Uterus (tissue), 4 donors: ENCODE measurements at places on chromosomes 2 and 18. TPM values are rescaled to one million over a fixed set of nuclear protein-coding genes. Genes with fewer than 3 reads are reported as not detected.

Gene SERPINB12
- total RNA-seq = not detected

Gene TRABD2A
- total RNA-seq = 0.14 TPM

Gene FBXO36
- 2.6 TPM for total RNA-seq

Gene AQP12A
- not detected for total RNA-seq

Gene IL36B
- total RNA-seq = not detected

Gene PROC
- total RNA-seq = 0.21 TPM

Gene WNT10A
- total RNA-seq = 0.97 TPM

GRCh38 chr2:22444281-22444680 is 940.7 kb upstream of the KLHL29 start:
- no peak for DNase-seq
- no peaks in the 10 kb centered on the region for H3K4me1 ChIP-seq
- no peak overlapping the region for H3K27ac ChIP-seq
- no peak overlapping the region for H3K4me3 ChIP-seq

DNA sequence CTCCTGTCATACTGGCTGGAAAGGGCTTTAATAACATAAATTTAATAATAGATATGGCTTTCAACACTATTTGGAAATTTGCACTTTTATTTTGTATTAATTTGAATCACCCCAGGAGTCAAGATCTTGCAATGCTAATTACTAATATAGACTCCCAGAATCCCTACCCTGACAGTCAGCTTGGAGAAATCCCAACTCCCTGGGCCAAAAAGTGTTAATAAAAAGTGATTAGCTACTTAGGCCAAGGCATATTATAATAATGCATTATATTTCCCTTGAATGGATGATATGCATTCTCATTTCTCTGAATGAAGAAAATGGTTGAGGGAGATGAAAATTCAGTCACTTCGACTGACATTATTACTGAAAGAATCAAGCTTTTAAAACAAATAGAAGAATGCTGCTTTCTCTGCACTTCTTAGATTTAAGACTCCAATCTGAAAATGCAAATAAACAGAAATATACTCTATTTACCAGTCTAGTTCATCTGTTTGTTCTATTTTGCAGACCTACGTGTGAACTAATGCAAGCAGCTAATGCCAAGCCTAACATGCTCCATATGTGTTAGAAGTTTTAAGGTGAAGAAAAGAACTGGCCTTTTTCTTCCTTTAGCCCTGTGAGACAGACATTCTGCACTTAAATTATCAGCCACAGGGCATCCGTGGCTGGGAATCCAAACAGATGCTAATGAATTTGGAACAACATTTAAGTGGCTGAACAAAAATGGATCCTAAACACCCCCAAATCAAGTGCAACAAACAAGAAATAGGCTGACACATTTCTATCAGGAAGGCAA is 33.9 kb upstream of the INSIG2 start:
- no peak for DNase-seq
- H3K36me3 ChIP-seq = no peaks in the 10 kb centered on the region
- no peak overlapping the region for H3K27ac ChIP-seq
- no peaks in the 10 kb centered on the region for H3K27me3 ChIP-seq

DNA sequence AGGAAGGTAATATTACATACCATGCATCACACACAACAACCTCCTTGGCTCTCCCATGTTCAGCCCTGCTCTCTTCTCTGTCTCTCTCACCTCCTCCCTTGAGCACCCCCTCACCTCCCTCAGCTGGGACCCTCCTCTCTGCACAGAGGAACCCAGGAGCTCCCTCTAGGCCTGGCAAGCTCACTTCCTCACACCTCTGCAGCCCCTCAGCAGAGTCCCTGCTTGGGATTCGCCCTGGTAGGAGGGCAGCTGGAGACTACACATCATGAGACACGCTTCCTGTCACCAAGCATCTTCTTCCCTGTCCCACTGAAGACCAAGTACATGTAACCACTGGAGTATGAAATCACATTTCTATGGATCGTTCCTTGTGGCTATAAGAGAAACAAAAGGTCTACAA is 51.0 kb downstream of the ADD2 start:
- H3K36me3 ChIP-seq = no peaks in the 10 kb centered on the region
- H3K4me3 ChIP-seq = no peak overlapping the region
- H3K4me1 ChIP-seq = no peaks in the 10 kb centered on the region

DNA sequence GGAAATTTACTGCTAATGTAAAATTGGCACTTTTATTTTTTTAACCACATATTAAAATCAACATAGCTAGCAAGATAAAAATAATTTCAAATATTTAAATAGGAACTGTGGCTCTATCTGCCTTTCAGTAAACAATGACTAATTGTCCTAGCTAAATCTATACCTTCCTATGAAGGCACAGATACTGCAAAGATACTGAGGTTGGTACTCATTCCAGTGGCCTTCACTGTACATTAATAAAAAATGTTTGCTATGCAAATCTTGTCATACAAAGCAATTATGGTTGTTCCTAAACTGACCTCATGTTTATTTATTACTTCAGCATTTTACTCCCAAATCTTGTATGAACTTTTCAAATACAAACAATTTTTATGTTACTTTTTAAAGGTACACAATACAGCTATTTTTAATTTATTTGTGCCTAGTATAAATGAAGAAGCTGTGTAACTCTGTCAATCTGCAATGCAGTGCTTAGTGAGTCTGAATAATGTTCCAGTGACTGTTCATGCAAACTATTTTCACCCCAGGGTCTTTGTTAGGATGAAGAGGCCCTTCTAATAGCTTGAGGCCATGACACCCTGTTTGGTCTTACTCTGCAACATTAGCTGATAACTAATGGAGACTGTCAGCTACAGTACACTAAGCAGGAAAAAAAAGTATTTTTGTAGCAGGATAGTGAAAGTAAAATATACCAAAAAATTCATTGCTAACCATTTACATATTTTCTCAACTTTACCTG is 9.3 kb upstream of the ERBB4 start:
- no peaks in the 10 kb centered on the region for H3K36me3 ChIP-seq
- no peak overlapping the region for H3K4me3 ChIP-seq
- no peaks in the 10 kb centered on the region for H3K4me1 ChIP-seq
- no peak for DNase-seq
- no peak overlapping the region for H3K27ac ChIP-seq
- no peaks in the 10 kb centered on the region for H3K27me3 ChIP-seq

DNA sequence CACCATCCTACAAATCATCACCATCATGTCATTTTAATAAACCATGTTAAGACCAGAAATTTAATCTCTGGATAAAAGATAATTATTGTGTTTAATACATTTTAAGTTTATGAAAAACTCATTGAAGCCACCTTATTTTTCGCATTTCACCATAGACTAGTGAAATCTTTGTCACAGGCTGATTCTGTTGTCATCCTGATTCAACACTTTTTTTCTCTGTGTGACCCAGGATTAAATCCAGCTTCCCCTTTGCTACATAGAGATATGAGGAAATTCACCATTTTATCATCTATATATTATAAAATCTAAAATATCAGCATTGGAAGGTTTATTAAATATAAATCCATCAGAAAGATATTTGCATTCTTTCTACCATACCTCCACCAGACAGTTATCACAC is 29.2 kb upstream of the MRO start:
- no peak overlapping the region for H3K27ac ChIP-seq
- H3K36me3 ChIP-seq = no peaks in the 10 kb centered on the region
- no peaks in the 10 kb centered on the region for H3K27me3 ChIP-seq

GRCh38 chr2:216606551-216607276 is 26.5 kb upstream of the IGFBP2 start:
- H3K4me3 ChIP-seq = no peak overlapping the region
- no peaks in the 10 kb centered on the region for H3K27me3 ChIP-seq
- no peaks in the 10 kb centered on the region for H3K36me3 ChIP-seq
- no peaks in the 10 kb centered on the region for H3K4me1 ChIP-seq
- H3K27ac ChIP-seq = no peak overlapping the region

GRCh38 chr18:46415532-46416252 is 241.3 kb downstream of the LOXHD1 start:
- no peaks in the 10 kb centered on the region for H3K27me3 ChIP-seq
- no peaks in the 10 kb centered on the region for H3K36me3 ChIP-seq
- H3K4me3 ChIP-seq = no peak overlapping the region
- no peaks in the 10 kb centered on the region for H3K4me1 ChIP-seq
- no peak overlapping the region for H3K27ac ChIP-seq

- H3K4me1 ChIP-seq = no peaks in the 10 kb centered on the region
- no peaks in the 10 kb centered on the region for H3K36me3 ChIP-seq
- DNase-seq = no peak
- no peak overlapping the region for H3K4me3 ChIP-seq
- H3K27me3 ChIP-seq = no peaks in the 10 kb centered on the region
- H3K27ac ChIP-seq = no peak overlapping the region
Measured at GRCh38 chr2:150063432-150063889, 424.0 kb downstream of the RND3 start.

- H3K4me3 ChIP-seq = no peak overlapping the region
- H3K36me3 ChIP-seq = no peaks in the 10 kb centered on the region
- no peaks in the 10 kb centered on the region for H3K27me3 ChIP-seq
- no peak overlapping the region for H3K27ac ChIP-seq
- H3K4me1 ChIP-seq = no peaks in the 10 kb centered on the region
Measured at GRCh38 chr2:158542577-158542976, 85.8 kb downstream of the PKP4 start.

GRCh38 chr2:213991453-213992108 is 419.3 kb upstream of the VWC2L start:
- H3K36me3 ChIP-seq = no peaks in the 10 kb centered on the region
- H3K27me3 ChIP-seq = no peaks in the 10 kb centered on the region
- DNase-seq = no peak

DNA sequence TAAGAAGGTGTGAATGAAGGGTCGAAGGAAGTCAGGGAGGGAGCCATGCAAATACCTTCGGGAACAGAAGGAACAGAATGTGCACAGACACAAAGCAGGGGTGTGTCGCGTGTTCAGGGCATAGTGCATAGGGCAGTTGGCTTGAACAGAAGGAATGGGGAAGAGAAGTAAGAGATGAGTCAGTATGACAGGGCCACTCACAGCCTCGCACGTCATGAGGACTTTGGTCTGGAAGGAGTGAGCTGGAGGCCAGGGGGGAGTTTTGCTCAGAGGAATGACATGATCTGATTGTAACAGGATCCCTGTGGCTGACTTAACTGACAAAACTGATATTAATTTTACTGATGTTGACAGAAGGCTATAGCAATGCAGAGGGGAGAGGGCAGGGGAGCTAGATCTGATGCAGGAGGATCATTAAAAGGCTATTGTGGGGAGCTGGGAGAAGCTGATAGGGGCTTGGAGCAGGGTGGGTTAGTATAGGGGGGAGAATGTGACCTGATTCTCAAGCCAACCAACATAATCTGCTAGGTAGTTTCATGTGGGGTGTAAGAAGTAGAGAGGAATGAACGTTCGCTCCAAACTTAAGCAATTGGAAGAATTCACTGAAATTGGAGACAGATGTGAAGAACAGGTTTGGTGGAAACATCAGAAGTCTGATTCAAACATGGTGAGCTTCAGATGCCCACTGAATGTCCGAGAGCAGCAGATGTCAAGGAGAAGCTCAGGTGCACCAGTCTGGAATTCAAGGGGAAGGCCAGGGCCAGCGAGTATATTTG is 60.4 kb upstream of the COPS8 start:
- DNase-seq = no peak
- H3K36me3 ChIP-seq = no peaks in the 10 kb centered on the region
- H3K4me1 ChIP-seq = no peaks in the 10 kb centered on the region
- H3K27ac ChIP-seq = no peak overlapping the region
- H3K27me3 ChIP-seq = no peaks in the 10 kb centered on the region
- no peak overlapping the region for H3K4me3 ChIP-seq

- H3K27me3 ChIP-seq = no peaks in the 10 kb centered on the region
- H3K36me3 ChIP-seq = no peaks in the 10 kb centered on the region
- no peak overlapping the region for H3K4me3 ChIP-seq
- no peak for DNase-seq
Measured at GRCh38 chr2:68658266-68658665, 14.9 kb downstream of the PROKR1 start.

DNA sequence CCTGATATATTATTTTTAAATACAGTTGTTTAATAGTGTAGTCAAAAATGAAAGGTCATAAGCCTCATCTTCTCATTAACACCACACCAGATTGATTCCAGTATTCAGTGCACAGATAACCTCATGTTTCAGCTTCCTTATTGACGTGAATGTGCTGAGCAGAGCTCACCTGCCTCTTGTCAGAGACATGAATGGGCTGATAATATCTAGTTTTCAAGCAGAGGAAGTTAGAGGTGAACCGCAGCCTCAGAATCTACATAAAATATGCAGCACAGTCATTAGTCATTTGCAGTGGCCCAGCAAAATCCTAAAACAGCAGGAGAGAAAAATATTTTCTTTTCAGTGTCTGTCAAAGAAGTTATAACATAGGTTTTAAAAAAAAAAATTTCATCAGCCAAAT is 216.2 kb downstream of the GBX2 start:
- DNase-seq = no peak
- H3K36me3 ChIP-seq = no peaks in the 10 kb centered on the region
- no peaks in the 10 kb centered on the region for H3K27me3 ChIP-seq
- H3K4me1 ChIP-seq = no peaks in the 10 kb centered on the region
- no peak overlapping the region for H3K27ac ChIP-seq
- no peak overlapping the region for H3K4me3 ChIP-seq

DNA sequence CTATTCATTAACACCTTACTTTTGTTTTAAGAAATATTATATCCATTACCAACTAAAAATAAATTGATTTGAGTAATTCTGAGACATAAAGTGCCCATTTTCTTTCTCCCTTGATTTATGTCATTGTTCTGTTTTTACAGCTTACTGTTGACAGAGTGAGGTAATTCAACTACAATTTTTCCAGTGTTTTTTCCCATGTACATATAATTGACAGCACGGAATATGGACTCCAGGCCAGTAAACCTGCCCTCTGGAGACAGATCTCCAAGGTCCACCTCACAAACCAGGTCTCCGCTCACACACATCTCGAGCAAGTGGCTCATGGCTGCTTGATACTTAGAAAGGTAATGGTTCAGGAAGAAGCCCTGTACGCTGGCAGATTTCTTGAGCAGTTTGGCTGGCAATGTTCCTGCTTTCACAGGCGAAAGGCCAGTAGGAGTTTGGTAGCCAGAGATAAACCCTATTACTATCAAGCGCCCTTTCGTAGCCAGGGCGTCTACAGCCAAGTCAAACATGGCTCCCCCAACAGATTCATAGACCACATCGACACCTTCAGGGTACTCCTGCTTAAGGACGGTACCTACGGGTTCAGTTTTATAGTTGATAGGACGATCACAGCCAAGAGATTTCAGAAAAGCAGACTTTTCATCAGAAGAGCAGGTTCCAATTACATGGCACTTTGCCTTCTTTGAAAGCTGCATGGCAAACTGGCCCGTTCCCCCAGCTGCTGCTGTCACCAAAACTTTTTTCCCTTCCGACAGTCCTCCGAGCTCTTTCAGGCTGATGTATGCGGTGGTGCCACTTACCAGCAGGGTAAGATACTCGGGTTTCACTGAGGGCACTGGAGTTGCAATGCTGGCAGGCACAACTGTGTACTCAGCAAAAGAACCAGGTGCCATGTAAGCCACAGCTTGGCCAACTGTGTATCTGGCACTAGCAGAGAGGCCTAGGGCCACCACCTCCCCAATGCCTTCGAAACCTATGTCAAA is 7.4 kb downstream of the PTGR3 start:
- H3K27me3 ChIP-seq = no peaks in the 10 kb centered on the region
- H3K4me1 ChIP-seq = no peaks in the 10 kb centered on the region
- no peaks in the 10 kb centered on the region for H3K36me3 ChIP-seq
